Mesothelial cell of epicardium (in vitro differentiated cells): ENCODE measurements at places on chromosomes 2 and 18. TPM values are rescaled to one million over a fixed set of nuclear protein-coding genes. Genes with fewer than 3 reads are reported as not detected.

GRCh38 chr18:58106289-58107070 is 62.5 kb downstream of the NEDD4L start:
- no peak for DNase-seq

GRCh38 chr2:240233885-240234502 is 93.5 kb upstream of the OTOS start:
- DNase-seq, result peak; percentile 14

GRCh38 chr18:48037481-48038271 is 107.2 kb upstream of the SMAD2 start:
- DNase-seq, result no peak

- peak; percentile 36 for DNase-seq
These were observed 1.9 kb downstream of the LDLRAD4 start for GRCh38 chr18:13220361-13220991.

The LRRC30 gene
- not detected in 3 replicates for total RNA-seq

DNA sequence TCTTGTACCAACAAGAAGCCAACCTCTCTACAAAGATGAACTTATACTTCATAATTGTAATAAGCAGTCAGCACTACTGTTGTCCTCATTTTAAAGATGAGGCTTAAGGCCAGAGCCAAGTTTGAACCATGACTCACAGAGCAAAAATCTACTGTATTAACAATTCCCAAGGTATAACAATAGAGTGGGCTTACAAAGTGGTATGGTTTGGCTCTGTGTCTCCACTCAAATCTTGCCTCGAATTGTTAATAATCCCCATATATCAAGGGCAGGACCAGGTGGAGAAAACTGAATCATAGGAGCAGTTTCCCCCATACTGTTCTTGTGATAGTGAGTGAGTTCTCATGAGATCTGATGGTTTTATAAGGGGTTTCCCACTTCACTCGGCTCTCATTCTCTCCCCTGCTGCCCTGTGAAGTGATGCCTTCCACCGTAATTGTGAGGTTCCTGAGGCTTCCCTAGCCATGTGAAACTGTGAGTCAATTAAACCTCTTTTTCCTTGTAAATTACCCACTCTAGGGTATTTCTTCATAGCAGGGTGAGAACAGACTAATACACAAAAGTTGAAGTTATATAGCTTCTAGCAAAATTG is 19.5 kb downstream of the MRPL44 start:
- no peak for DNase-seq

DNA sequence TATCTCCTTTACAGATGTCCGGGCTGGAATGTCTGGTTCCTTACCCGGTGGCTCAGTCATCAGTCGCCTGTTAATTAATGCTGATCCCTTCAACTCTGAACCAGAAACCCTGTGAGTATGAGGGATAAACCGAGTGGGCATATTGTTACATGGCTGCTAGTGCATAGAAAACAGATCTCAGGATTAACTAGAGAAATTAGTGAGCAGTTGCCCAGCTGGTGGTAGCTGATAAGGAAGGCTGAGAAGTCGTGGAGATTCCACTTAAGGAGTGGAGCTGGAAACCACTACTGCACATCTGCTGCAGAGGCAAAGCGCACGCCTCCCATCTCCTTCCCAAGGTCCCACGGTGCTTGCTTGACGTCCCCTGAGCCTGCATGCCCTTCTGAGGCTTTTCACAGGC is 97.7 kb downstream of the DGKD start:
- DNase-seq, result no peak

The MARS2 gene
- total RNA-seq, result 4.6 to 5.1 TPM (median 4.9 TPM) in 3 replicates

DNA sequence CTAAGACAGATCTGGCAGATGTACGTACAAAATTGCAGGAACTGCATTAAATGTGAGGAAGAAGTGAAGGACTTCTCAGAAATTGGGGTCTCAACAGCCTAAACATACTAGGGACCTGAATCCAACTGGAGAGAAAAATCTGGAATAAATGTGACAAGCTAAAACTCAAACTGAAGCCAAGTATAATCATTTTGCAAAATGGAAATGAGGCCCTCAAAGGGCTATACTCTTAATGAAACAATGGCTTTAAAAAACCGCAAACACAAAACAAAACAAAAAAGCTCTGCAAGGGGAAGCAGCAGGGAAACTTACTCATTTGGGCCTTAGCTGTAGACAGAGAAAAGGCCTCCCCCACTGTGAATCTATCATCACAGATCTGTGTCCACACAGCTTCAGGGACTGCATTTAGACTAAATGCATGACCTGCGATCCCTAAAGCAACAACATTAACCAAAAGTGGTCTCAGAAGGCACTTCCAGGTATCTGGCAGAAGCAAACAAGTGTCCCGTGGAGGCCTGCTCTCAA is 63.2 kb downstream of the CCBE1 start:
- DNase-seq, result no peak

The PROKR1 gene
- 0.09 to 0.14 TPM (median 0.11 TPM) in 3 replicates for total RNA-seq

DNA sequence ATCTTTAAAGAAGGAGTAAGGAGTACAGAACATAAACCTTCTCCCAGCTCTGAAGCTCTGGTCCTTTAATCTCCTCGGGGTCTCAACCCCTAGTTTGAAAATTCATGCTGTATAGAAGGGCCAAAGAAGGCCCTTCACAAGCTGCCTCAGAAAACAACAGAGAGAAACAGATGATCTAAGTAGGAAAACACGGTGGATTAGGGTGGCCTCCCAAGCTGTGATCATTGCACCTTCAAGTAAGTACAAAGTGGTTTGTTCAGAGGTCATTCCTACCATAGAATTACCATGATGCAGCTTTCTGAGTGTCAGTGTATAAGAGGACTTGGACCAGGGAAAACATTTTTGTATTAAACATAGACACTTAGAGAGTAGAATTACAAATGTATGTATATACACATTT is 10.9 kb downstream of the TMEM169 start:
- DNase-seq, result no peak

GRCh38 chr18:74242438-74243096 is 49.2 kb downstream of the CYB5A start:
- no peak for DNase-seq

- no peak for DNase-seq
These were observed 63.2 kb upstream of the EPB41L3 start for GRCh38 chr18:5606951-5607350.

DNA sequence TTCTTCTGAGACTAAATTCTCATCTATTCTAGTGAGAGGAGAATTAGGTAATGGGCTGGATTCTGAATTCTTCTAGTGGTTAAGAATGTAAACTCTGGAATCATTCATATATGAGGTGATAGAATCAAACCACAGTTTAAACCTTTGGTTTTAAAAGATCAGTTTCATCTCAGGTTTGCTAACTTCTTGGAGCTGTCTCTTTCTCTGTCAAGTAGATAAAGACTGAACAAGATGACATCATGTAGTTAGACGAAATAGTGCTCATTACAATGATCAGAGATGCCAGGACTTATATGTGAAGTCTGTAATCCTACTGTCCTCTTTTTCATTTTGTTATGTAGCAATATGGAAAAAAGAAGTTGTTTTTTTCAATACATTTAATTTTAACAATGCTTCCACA is 4.9 kb downstream of the CEBPZOS start:
- DNase-seq, result no peak

The VAMP5 gene
- total RNA-seq, result 2.5 to 3.7 TPM (median 3.4 TPM) in 3 replicates

The AKAIN1 gene
- not detected in 3 replicates for total RNA-seq

GRCh38 chr18:22422909-22423548 is 5.3 kb upstream of the CTAGE1 start:
- no peak for DNase-seq

DNA sequence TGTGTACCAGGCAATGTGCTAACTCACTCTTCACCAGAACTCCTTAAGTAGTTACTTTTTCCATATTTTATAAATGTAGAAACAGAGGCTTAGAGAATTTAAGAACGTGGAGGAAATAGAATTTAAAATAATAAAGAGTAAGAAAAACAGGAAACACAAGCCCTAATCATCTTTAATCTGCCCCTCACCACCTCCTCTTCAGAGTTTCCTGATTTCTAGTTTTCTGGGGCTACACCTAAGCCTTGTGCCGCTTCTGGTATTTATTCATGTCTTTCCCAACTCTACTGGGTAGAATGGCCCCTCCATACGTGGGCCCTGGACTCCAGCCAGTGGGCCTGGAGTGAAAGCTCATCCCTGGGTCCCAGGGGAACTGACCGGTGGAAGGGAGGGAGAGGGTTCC is 85.4 kb downstream of the RTN4 start:
- no peak for DNase-seq

DNA sequence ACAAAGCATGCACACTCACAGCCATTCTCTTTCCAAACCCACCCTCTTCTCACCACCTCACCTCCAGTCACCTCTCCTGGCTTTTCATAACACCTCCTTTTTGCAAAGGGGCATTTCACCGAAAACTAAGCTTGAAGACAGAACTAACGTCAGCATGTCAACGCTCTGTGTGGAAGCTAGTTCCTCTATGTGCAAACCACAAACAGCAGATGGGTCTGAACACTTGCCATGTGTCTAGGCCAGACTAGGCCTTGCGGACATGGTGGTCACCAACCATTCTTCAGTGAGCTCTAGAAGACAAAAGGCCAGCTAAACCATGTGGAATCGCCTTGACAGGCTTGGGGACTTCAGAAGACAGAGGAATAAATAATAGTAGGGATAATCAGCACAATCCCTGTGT is 148.5 kb downstream of the TXNL1 start:
- DNase-seq, result no peak

DNA sequence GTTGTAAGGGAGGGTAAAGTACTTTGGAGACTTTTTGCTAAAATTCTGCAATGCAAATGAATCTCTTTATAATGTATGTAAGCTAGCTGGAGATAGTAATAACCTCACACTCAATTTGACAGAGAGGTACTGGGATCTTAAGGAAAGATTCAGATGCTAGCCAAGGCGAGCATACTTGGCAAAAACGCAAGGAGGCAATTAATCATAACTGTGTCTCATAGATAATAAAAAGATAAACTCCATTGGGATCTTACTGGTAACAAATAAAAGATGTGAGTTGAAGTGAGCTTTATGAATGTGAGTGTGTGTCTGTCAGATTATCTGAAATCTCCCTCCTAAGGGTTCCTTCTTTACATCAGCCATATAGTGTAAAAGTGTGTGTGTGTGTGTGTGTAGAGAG is 533.0 kb downstream of the TMX3 start:
- DNase-seq, result no peak

DNA sequence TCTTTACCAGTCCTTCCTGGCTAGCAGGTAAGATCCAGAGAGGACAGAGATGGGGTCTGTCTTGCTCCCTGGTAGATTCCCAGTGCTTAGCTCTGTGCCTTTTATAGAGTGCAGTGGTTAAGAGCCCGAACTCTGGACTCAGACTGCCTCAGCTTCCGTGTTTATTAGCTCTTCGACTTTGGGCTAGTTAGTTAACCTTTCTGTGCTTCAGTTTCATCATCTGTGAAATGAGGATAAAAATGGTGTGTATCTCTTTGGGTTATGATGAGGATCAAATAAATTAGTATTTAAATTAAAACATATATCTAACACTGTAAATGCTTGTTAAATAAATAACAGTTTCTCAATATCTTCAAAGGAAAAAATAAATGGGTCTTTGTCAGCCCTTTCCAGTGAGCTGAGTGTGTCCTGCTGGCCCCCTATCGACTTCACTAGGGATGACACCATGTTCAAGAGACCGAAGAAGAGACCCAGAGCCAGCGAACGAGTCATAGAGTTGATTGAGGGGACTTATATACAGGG is 38.2 kb downstream of the CERS6 start:
- no peak for DNase-seq

DNA sequence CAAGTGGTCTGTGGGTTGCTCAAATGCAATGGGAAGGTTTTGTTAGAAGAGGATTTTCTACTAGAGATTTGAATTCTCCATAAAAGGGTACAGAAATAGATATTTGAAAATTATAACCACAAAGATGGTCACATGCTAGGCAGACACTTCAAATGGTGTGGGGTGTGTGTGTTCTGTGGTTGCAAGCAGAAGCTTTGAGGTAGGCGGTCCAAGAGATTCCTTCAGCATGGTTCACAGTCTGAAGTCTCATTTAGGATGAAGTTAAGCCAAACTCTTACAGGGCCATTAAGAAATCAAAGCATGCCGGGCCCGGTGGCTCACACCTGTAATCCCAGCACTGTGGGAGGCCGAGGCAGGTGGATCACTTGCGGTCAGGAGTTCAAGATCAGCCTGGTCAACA is 38.3 kb upstream of the RMDN2 start:
- no peak for DNase-seq
